Activated T-cell treated with anti-CD3 and anti-CD28 coated beads, Interleukin-2, amount 50 U/mL, for 72 hours (primary cell): ENCODE measurements at places on chromosomes 3 and 15.
A peak's percentile ranks its signal among the peaks of the same experiment; 100 is the strongest.

DNA sequence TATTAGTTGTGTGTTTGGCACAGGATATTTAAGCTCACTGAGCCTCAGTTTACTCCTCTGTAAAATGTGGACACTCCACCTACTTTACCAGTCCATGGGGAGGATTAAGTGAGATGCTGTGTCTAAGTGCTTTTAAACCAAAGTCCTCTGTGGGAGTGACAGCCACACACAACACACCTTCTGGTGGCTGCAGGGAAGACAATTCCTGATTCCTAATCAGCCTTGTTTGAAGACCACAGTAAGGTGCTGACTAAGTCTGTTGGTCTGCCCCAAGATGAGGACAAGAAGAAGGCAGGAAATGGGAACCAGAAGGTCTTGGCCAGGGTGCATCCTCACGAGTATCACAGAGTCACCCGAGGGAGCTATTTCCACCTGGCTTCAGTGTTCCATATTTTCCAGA lies 52.3 kb downstream of the EPHB1 start:
- no peak for DNase-seq

GRCh38 chr3:41323467-41324155 lies 124.3 kb downstream of the CTNNB1 start:
- DNase-seq: no peak

GRCh38 chr3:31406896-31407295 lies 125.8 kb upstream of the STT3B start:
- DNase-seq: no peak

DNA sequence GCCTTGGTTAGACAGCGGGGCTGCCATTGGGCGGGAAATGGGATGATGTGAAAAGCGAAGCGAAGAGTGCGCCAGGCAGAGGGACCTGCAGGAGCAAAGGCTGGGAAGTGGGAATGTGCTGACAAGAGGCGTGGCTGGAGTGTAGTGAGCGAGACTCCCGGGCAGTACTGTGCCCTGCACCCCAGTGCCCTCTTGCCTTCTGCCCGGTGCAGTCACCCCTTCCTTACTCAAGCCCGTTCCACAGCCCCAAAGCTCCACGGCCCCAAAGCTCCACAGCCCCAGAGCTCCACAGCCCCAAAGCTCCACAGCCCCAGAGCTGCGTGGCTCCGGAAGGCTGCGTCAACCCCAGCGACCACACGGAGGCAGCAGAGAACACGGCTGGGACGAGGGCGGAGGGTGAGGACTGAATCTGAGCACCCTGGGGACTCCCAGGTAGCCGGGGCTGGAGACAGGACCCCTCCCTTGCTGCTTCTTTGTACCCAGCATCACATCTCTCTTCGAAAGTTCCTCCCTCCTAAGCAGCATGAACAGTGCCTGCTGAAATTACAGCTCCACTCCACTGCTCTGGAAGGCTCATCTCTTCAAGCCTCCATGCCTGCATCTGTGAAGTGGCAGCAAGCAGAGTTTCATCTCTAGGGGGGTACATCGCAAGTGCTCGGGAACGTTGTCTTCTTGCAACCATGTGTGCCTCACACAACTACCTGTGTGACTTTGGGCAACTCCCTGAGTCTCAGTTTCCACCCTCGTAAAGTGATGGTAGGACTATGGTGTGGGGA lies 108.9 kb downstream of the FBLN2 start:
- peak; percentile 67 for DNase-seq

DNA sequence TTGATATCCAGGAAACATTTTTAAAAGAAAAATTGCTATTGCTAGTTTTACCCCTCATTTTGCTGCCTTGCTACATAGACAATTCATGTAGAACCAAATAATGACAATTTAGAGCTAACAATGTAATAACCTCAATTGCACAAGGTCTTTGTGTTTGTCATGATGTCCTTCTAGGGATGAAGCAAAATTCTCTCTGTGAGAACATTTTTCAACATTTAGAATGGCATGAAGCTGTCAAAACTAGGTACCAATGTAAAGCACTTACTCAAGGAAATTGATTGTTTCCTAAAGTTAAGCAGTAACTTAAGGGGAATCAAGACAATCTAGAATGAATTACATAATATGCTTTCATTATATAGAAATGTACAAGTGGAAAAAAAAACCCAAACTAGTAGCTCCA lies 7.9 kb upstream of the FGF7 start:
- DNase-seq: no peak

GRCh38 chr3:50323092-50323600 lies 601 bp upstream of the HYAL2 start:
- DNase-seq: no peak

DNA sequence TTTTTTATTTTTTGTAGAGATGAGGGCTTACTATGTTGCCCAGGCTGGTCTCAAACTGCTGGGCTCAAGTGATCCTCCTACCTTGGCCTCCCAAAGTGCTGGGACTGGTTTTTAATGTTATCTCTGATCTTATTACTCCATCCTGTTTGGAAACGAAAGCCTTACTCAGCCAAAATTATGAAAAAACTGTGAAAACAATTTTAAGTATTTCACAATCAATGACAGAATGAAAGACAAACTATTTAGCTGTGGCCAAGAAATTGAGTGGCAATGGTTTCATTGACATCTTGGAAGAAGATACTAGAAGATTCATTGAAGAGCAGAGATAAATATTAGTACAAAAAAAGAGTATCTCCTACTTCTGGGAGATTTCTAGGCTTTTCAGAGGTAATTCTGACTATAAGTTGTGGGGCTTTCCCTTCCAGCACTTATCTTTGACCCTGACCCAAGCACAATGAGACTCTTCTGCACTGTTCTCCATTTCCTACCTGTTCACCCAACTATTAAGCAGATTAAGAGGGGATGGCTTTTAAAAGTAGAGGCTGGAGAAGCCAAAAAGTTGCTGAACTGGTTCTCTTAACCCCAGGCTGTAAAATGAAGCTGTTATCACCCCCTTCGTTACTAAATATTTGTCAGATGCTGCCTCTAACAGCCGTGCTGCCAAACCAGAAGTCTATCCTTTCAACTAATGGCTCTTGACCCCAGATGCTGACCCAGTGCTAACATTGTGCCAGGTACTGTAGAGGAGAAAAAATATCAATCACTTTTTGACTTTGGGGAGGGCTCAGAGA lies 14.2 kb upstream of the SLC25A36 start:
- no peak for DNase-seq
